ENCODE measurements at places on chromosomes 2 and 18.

DNA sequence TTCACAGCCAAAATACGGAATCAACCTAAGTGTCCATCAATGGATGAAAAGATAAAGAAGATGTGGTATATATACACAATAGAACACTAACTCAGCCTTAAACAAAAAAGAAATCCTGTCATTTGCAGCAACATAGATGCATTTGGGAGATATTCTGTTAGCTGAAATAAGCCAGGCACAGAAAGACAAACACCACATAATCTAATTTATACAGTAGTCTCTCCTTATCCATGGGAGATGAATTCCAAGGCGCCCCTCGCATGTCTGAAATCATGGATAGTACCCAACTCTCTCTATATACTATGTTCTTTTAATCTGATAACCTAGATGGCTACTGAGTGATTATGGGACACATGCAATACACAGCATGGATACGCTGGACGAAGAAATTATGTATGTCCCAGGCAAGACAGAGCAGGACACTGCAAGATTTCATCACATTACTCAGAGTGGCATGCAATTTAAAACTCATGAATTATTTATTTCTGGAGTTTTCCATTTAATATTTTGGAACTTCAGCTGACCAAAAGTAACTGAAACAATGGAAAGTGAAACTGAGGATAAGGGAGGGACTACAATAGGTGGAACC lies 39.5 kb downstream of the ORC4 start:
- DNase-seq: no peak

- DNase-seq: no peak
Observed at GRCh38 chr2:201974171-201975100, 59.2 kb upstream of the FZD7 start.

DNA sequence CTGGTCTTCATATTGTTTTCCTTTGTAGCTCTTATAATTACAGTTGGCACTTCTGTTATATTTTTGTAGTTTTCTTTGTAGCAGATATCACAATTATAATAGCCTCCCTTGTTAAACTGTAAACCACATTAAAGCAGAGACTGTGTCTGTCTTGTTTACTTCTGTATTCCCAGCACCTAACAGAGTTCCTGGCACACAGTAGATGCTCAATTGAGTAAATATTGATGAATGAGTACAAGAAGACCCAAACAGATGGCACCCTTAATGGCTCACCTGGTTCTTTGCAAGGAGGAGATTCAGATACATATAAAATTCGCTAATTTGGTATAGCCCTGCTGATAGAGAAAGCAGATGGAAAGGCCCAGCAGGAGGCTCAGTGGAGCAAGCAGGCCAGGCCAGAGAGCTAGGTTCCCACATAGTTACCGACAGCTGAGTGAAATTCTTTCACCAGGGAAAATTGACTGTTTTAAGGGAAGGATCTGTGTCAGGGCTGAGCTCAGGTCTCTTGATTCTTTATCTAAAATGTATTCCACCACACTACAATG lies 120.1 kb downstream of the NUP35 start:
- no peak for DNase-seq

DNA sequence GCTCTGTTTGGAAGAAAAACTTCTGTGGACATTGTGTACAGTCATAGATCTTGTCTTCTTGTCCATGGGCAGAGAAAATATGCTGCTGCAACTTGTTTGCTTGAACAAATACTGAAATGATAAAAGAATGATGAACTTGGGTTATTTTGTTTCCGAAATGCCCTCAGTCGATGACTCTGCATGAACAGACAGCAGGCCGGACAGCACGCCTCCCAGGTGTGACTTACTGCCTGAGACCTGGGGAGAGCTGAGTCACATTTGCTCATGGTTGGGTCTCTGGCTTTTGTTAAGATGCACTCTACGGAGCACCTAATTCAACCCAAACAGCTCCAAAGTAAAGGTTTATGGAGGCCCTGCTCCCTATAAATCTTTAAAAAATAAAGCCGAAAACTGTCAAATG lies 262.5 kb downstream of the ZNF521 start:
- DNase-seq: no peak

GRCh38 chr2:142190805-142191204 lies 60.0 kb upstream of the LRP1B start:
- DNase-seq: no peak

DNA sequence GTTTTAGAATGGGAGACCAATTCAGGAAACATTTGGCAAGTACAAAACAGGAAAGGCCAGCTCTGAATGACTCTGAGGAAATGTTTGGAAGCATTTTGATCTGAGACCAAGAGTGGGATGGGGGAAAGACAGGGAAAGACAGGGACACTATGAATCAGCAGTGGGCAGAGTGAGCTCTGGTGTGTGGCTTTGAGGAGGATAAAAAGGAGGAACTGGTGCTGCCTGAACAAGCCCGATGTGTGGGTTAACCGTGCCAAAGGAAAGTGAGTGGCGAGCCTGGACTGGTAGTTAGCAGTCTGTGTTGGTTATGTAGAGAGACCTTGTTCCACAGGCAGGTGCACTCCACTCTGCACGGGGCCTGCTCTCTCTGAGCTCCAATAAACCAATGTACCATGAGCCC lies 5.3 kb downstream of the MFSD6 start:
- no peak for DNase-seq

DNA sequence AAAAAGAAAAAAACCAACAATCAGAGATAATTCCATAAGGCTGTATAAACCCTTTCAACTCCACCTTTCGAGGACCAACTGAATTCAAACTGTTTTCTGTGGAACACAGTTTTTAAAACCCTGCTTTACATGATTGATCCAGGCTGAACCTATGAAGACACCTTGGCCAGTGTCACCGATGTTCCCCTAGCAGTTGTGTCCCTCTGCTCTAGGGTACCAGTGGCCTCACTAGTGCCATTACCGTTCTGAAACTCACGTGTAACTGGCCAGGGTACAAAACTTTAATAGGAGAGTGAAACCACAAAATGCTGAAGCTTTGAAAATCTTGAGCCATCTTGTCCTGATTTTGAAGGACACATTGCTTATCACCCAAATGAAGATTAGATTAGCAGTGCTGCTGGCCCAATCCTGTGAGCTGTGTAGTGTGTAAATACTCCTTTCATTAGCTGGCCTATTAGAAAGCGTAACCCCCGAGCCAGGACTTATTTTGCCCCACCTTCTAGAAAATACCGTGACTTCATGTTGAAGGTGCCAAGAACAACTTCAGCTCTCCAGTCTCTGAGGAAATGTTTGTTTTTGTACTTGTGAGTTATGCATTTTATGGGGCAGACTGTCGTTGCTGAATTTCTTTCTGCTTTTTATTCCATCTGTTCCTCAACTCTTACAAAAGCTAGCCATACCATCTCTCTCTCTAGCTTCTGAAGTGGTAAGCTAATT lies 147.8 kb upstream of the MAP3K20 start:
- no peak for DNase-seq

- DNase-seq: no peak
Observed at GRCh38 chr2:20273042-20273441, 48.1 kb upstream of the SDC1 start.

GRCh38 chr2:156125018-156125417 lies 207.5 kb downstream of the NR4A2 start:
- no peak for DNase-seq

GRCh38 chr2:221851531-221852045 lies 279.5 kb upstream of the EPHA4 start:
- DNase-seq: no peak

GRCh38 chr2:235017441-235017840 lies 65.6 kb downstream of the SH3BP4 start:
- no peak for DNase-seq

- no peak for DNase-seq
Observed at GRCh38 chr2:101367508-101367907, 19.8 kb downstream of the CREG2 start.

- DNase-seq: no peak
Observed at GRCh38 chr2:12044857-12045256, 298.4 kb downstream of the LPIN1 start.

GRCh38 chr2:239315308-239315707 lies 85.5 kb downstream of the HDAC4 start:
- no peak for DNase-seq

DNA sequence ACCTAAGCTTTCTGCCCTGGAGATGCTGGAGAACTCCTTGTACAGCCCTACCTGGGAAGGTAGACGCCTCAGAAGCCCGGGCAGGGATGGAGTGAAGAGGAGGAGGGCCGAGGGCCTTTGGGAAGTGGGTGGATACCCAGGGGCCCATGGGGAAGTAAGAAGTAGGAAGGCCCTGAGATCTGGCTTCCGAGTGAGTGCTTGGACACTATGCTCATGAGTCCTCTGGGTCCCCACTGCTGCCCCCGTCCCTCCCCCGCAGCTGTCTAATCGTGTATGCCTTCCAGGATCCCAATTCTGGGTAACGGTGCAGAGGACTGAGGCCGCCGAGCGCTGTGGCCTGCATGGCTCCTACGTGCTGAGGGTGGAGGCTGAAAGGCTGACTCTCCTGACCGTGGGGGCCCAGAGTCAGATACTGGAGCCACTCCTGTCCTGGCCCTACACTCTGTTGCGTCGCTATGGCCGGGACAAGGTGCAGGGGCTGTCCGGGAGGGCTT lies 1.1 kb downstream of the DOK1 start:
- no peak for DNase-seq

DNA sequence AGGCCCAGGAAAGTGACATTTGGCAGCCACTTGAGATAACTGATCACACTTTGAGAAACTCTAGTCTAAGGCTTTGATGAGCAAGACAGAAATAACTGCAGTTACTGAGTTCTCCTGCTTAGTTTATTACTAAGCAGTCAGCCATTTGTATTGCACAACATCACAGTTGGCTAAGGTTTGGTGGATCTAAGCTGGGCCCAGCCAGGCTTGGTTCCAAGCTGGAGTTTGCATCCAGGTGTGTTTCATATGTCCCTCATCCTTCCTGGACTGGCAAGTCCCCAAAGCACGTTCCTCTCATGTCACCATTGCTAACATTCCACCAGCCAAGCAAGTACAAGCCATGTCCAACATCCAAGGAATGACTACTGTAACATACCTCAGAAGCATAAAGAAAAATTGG lies 71.3 kb upstream of the ZNF532 start:
- no peak for DNase-seq

DNA sequence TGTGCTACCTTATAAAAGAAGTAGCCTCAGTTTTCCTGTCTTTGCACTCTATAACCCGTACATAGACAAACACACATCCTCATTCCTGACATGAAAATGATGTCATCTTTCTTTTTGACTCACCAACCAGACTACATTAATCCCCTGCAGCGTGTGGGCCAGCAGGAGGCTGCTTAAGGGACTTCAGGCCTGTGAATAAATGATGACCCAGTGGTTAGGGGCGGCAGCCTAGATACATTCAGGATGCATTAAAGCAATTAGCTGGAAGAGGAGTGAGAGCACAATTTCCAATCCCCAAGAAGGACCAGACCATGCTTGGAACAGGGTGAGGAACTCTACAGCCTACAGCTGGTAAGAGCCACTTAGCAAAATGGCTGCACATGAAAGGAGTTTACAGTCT lies 57.3 kb upstream of the KLF7 start:
- DNase-seq: no peak

DNA sequence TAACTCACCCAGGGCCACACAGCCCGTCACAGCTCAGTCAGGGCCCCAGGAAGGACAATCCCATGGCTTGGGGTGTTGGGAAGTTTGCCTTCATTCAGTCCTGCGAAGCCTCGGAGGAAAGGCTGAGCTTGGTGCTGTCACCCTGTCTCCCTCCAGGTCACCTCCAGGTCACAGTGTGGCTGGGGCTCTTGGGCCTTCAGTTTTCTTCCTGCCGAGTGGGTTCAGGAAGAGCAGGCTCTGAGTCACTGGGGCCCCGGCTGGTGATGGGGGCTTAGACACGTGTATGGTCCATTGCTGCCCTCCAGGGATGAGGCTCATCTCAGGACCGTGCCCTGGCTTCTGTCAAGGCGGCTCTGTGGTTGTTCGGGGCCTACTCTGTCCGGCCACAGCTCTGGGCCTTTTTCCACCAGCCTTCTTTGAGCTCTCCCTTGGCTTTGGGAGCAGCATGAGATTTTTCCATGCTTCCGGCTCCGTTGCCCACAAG lies 118.6 kb downstream of the INHBB start:
- no peak for DNase-seq

GRCh38 chr2:67399831-67400489 lies 2.8 kb downstream of the ETAA1 start:
- no peak for DNase-seq

DNA sequence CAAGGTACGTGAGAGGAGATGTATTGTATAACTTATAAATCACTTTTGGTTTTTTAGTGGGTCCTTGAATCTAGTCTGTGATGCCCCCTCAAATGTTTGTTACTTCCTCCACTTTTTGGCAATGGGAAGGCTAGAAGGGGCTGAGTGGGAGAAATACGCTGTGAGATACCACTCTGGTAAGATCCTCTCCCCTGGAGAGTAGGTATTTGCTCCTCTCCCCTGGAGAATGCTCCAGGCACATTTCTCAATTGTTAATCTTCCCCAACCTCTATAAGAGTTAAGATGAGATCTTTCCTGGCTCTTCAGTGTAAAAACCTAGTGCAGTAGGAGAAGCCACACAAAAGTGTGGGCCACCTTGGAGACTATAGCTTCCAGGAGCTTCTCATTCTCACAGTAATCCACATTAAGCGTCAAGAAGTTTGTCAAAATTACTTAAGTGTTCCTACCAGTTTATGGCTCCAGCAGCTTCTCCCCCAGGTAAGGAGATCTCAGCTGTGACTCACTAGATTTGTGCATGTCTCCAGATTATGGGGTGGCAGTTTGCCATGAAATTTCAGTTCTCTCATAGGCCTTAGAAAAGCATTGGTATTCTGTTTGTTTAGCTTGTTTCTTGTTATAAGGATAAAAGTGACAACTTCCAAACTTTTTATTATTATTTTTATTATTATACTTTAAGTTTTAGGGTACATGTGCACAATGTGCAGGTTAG lies 182.6 kb downstream of the FSIP2 start:
- no peak for DNase-seq

- DNase-seq: no peak
Observed at GRCh38 chr2:74887960-74888700, 54.2 kb downstream of the HK2 start.

DNA sequence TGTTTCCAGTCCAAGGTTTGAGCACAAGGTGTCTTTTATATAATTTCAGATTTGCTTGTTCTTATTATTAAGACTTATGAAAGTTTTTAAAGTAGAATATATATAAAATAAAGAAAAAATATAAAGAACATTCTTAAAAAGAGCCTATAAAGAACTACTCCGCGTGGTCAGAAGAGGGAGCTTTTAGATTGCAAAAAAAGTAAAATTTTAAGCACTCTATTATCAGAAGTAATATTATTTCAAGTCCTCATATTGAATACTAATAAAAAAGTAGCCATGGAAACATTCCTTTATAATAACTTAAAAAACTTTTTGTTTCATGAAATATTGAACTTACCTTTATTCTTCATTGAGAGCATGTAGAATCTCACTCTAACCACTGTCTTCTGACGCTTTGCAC lies 51.4 kb downstream of the LINC00305 start:
- no peak for DNase-seq

DNA sequence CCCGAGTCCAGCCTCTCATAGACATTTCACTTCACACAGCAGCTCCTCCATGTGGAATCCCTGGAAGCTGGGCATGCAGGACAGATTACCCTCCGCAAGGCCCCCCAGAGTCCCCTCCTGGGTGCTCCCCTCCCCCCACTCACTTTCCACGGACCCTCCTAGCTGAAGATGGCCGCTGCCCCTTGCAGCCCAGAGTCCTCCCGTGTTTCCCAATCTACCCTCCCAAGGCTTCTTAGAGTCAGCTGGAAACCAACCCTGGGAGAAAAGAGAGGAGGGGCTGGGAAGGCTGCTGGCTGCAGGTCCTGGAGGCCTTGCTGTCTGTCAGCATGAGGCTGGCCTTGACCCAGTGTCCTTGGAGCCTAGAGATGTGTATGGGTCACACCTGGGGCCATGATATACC lies 49.0 kb upstream of the HAAO start:
- DNase-seq: no peak
